ENCODE measurements at places on chromosomes 3 and 15. TPM values are rescaled to one million over a fixed set of nuclear protein-coding genes. Genes with fewer than 3 reads are reported as not detected.

DNA sequence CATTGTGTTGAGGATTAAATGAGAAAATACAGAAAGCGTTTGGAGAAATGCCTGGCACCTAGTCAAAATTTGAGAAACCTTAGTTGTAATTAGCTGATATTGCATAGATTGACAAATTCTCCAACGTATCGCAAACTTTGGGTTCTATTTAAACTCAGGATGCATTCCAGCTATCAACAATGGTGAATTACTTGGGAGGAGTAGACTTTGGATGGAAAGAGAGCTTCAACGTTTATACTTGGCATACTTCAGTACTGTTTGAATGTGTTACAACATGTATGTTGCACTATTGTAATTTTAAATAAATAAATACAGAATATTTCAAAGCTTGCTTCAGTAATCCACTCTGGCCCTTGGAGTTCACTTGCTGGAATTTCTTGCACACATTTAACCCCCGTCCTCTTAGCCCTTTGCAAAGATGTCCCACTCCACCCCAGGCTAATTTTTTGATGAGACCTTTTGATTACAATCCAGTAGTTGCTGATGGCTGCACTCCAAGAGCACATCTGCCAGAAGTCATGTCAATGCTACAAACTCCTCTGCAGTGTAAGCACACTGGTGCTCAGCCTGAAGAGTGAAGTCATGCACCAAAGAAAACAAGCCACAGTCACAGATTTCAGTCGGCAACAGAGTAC, 4.7 kb upstream of the DIS3L start:
- no peak for DNase-seq

DNA sequence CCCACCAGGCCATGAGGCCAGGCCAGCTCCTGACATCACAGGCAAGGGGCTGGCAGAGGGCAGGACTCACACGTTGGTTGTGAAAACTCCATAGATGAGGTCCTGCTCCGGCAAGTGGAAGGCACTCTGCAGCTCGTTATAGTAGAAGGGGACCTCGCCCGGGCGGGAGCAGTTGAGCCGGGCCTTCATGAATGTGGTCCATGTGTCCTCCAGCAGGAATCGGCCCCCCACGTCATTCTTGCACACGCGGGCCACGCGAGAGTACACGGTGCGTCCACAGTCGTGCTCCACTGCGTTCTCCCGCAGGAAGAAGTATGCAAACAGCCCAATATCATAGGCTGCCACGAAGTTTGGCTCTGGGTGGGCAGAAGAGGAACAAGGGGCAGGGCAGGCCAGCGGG, 101.2 kb downstream of the SEMA5B start:
- DNase-seq, result no peak

GRCh38 chr3:120710369-120710768, 28.3 kb upstream of the HGD start:
- no peak for DNase-seq

DNA sequence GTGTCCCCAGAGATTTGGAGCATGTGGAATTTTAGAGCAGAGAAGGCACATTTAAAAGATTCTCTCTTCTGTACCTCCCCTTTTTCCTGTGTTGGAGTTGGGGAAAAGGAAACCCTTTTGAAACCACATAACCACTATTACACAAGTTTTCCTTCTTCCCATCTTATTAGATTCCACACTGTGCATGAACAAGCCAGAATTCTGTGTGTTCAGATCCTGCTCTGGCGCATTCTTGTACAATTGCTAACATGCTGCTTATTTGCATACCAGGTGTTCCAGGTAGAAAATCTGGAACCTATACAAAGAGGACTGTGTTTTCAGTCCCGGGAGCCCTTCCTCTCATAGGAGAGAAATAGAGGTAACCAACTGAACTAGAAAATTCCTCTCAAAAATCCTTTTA, 2.6 kb upstream of the CIB2 start:
- no peak for DNase-seq

GRCh38 chr15:68333775-68334470, 56.4 kb downstream of the FEM1B start:
- DNase-seq, result no peak

The ITIH1 gene
- not detected for polyA plus RNA-seq

The GPR62 gene
- 0.49 TPM for polyA plus RNA-seq

The WDR72 gene
- polyA plus RNA-seq, result 74.3 TPM

The KATNBL1 gene
- 85.6 TPM for polyA plus RNA-seq

The EMC7 gene
- polyA plus RNA-seq, result 76.5 TPM
